ENCODE measurements at places on chromosomes 1 and 21. TPM values are rescaled to one million over a fixed set of nuclear protein-coding genes. Genes with fewer than 3 reads are reported as not detected.

Gene FOXO6
- total RNA-seq, result not detected

Gene KRTAP19-6
- not detected for total RNA-seq

Gene SERTAD4
- total RNA-seq, result 0.78 TPM

Gene GRHL3
- total RNA-seq, result not detected

Measured in smooth muscle cell of the umbilical artery (primary cell).